LHCN-M2 (cell line): ENCODE measurements at places on chromosomes 1 and 21. TPM values are rescaled to one million over a fixed set of nuclear protein-coding genes. Genes with fewer than 3 reads are reported as not detected.

Gene C4BPA
- not detected in 2 replicates for total RNA-seq

Gene CA6
- total RNA-seq: not detected in 2 replicates

Gene PRDM16
- not detected in 2 replicates for total RNA-seq

Gene KIF14
- total RNA-seq: 27.1 and 29.7 TPM in 2 replicates

Gene SYT14
- total RNA-seq: 12.6 and 14.0 TPM in 2 replicates

- no peak for DNase-seq
Observed at GRCh38 chr1:104072915-104073371, 323.2 kb downstream of the AMY1C start.

DNA sequence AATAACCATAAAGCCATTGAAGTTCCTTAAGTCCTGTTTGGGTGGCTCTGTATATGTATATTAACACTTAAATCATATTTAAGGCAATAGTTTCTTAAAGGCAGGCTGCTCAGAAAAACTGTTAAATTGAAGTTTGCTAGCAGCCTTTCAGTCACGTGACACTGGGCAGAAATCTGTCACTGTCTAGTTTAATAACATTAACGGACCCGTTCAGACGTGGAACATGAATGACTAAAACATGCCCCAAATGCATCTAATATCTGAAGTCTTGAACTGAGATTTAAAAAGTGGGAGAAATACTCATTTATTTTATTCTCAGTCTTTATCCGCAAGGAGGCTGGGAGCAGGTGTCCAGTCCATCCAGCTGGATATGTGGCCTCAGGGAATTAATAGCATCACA is 3.3 kb upstream of the SPATA1 start:
- no peak for DNase-seq

GRCh38 chr1:66265796-66266195 is 268.2 kb upstream of the SGIP1 start:
- DNase-seq: no peak

DNA sequence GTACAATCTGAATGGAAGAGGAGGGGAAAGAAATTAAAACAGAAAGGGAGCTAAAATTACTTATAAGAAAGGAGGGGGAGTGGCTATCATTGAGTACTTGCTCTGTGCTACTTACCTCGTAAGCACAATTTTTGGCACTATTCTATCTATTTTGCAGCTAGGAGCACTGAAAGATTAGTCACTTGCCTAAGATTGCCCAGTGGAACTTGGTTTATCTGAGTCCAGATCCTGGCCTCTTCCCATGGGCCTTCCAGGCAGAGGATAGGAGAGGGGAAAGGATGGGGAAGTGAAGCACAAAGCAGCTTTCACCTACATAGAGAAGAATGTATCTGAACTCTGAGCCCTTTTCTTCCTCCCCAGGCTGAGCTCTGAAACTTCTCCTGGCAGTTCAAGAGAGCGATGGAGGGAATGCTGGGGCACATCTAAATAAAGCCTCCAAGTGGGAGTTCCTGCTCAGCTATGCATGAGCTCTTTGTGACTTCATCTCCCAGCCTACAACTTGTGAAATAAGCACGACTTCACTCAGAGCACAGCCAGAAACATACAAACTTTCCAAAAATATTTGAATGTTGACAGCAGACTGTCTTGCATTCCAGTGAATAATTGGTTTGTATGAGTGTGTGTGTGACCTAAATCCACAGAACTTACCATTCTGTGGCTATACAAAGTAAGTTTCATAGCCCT is 29.4 kb downstream of the HMGB4 start:
- no peak for DNase-seq

DNA sequence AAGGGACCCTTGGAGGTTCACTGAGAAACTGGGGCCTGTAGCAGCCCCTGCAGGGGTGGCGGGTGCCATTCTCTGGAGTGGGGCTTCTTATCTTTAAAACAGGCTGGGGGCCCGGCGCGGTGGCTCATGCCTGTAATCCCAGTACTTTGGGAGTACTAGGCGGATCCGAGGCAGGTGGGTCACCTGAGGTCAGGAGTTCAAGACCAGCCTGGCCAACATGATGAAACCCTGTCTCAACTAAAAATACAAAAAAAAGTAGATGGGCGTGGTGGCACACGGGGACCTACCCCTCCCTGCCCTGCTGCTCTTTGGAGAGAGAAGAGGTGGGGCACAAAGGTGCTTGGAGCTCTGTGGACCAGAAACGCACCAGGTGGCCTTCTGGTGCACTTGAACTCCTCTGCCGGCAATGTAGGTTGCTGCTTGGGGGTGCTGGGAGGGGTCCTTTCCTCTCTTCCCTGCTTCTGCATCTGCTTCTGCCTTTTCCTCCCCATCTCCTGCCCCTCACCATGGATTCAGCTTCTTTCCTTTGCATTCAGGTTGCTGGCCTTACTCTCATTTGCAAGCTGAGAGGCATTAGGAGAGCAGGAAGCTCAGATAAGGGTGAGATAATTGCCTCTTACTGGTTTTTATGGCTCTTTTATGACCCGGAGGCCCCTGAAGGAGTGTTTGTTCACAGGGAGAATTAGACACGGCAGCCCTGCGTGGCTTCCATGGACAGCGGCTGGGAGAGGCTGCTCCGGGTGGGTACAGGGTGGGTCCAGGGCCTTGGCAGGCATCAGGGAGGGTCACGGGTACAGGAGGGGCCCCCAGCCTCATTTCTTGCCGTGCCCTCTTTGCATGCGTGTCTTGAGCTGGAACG is 57.4 kb downstream of the ARHGEF10L start:
- DNase-seq: no peak

GRCh38 chr1:236762410-236762809 is 32.7 kb upstream of the MTR start:
- DNase-seq: no peak

- DNase-seq: no peak
Observed at GRCh38 chr1:235516862-235517446, 12.7 kb upstream of the B3GALNT2 start.
